Germinal center (tissue), 1 donor: ENCODE measurements at places on chromosomes 5 and 9.

DNA sequence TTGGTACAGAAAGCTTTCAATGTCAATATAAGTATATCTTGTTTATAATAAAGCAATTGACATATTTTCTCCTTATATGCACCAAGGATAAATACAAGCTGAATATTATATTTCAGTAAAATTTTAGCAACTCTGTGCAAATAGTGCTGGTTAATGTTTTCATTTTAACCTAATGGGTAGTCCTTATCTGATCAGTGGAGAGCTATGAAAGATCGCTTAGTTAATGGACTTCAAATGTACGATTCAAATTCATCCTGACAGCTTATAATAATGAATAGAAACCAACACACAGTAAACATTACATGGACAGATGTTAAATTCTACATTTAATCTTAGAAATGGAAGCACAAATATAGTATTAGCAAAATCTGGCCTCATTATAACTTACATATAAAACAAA lies 1495.2 kb upstream of the C9orf72 start:
- DNase-seq: no peak

GRCh38 chr5:96072138-96072790 lies 110.6 kb upstream of the ELL2 start:
- DNase-seq: no peak

- no peak for DNase-seq
Observed at GRCh38 chr9:74379718-74380117, 117.4 kb upstream of the RORB start.

- DNase-seq: no peak
Observed at GRCh38 chr9:137358126-137358525, 56.1 kb upstream of the NRARP start.

- DNase-seq: no peak
Observed at GRCh38 chr5:7088849-7089248, 307.1 kb upstream of the ADCY2 start.

DNA sequence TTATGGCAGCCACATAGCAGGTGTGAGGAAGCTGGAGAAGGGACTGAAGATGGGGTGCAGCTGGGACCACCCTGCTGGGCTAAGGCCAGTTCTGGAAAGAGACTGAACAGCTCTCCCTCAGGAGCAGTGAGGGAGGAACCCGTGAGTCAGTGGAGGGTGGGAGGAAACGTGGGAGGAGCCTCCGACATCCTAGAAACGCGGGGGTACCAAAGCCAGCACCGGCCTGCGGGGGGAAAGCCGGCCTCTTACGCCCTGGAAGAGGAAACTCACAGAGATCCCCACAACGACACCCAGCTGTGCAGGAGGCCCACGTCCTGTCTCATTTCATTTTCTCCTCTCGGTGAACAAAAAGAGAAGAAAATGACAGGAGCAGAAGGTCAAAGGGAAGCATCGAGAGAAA lies 185.8 kb upstream of the IRX4 start:
- no peak for DNase-seq

DNA sequence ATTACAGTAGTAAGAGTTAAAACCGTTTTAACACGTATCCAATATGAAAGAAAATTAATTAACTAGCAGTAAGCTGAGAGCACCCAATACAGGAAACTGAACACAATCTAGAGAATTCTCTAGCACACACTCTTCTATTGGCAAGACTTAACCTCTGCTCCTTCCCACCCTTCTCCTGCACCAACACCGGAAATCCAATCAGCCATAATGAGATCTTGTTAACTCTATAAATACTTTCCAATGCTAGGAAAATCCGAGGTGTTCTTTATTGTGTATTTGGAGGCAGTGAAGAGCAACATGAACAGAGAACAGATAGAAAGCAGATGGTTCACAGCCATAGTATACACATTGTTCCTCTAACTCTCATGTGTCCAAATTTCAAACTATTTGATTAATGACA lies 591.7 kb downstream of the CETN3 start:
- DNase-seq: no peak

GRCh38 chr5:103424026-103424425 lies 138.6 kb downstream of the NUDT12 start:
- no peak for DNase-seq

- no peak for DNase-seq
Observed at GRCh38 chr9:97863314-97863713, 10.3 kb downstream of the FOXE1 start.

DNA sequence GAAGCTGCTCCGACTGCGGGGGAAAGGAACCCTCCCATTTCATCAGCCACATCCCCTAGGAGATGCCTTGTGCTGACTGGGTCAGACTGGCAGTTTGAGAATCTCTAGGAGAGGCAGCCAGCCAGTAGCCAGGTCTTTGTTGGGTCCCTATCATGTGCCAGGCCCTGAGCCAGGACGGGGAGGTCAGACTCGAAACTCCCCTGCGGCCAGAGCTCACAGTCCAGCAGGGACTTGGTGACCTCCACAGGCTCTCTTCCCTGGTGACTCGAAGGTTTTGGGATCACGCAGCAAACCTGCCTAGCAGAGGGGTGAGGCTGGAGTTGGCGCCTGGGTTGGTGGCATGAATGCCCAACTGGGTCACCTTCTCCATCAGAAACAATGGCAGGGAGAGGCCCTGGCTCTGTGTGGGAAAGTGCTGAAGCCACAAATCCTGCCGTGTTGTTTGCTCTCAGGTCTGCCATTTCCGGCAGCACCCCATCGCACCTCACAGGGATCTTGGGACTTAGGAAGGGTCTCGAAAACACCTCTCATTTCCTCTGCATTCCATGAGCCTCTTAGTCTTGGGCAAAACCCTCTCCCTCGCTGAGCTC lies 14.4 kb upstream of the ORM1 start:
- DNase-seq: no peak

DNA sequence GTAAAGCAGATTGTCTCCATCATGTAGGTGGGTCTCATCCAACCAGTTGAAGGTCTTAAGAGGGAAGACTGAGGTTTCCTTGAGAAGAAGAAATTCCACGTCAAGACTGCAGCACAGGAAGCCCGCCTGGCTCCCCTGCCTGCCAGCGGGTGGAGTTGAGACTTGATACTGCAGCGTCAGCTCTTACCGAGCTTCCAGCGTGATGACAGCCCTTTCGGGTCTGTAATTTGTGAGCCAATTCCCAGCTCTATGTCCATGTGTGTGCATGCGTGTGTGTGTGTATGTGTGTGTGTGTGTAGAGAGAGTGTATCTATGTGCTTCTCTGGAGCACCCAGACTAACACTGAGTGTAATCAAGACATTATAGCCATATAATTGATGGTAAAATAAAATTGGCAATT lies 379.7 kb upstream of the IRX2 start:
- DNase-seq: no peak

GRCh38 chr9:34603610-34604231 lies 8.2 kb downstream of the RPP25L start:
- peak; percentile 88 for DNase-seq

DNA sequence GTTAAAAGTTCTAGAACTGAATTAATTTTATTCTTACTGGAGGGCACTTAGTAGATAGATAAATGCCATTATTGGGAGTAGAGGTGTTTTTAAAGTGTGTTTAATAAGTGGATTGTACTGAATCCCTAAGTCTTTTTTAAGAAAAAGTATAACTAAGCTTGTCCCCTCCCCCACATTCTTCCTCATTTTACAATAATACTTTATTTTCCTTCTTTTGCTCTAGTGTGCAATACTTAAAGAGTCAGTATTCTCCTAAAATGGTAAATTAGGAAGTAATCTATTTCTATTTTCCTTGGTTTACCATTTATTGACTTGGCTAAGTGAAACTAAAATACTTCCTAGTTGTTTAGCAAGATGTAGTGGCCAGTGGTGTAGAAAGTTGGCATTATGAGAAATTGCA lies 11.6 kb downstream of the UBLCP1 start:
- DNase-seq: no peak

DNA sequence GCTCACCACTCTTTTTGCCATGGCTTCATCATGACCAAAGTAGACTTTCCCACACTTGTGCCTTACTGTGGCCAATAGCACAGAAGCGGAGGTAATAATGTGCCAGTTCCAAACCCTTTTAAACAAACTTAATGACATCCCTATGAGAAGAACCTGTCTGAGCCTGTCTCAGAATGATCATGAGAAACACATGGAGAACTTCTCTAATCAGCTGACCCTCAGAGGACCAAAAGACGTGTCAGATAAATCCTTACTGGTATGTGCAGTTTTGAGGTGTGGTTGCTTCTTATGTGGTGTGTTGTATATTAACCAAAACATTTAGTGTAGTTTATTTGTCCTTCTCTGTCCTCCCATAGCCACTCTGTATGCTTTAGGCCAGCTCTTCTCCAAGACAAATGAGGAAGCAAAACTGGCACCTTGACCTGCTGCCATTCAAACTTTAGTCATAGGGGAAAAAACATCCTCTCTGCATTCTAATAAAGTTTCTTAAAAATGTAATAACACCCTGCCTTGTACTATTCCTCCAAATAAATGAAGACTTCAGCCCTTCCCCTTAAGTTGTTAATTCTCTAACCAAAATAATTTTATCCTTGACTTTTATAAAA lies 168.9 kb downstream of the MUSK start:
- DNase-seq: no peak

DNA sequence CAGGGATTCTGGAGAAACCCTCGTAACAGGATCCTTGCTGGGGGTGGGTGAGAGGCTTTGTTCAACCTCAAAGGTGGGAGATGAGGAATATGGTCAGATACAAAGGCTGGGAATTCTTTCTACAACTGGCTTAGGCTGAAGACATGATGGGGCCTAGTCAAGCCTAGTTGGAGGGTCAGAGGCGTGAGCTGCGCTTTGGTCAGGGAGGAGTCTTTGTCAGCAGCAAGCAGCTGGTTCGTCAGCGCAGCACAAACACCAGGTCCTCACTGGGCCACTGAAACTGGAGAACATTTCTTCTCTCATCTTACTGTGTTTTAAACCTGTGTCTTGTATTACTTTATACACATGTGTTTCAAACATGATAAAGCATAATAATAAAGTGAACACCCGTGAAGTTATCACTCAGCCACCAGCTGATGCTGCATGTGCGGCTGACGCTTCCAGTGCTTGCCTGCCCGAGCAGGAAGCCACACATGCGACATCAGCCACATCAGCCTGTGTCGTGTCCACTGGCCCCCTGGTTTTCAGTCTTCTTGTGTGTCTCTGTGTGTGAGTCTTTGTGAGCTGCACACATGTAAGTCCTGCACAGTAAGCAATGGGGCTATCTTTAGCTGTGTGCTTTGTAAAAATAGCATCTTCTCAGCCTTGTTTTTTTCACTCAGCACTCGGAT lies 81.5 kb downstream of the WNK2 start:
- DNase-seq: no peak

GRCh38 chr5:174810796-174811195 lies 86.4 kb downstream of the MSX2 start:
- DNase-seq: no peak

DNA sequence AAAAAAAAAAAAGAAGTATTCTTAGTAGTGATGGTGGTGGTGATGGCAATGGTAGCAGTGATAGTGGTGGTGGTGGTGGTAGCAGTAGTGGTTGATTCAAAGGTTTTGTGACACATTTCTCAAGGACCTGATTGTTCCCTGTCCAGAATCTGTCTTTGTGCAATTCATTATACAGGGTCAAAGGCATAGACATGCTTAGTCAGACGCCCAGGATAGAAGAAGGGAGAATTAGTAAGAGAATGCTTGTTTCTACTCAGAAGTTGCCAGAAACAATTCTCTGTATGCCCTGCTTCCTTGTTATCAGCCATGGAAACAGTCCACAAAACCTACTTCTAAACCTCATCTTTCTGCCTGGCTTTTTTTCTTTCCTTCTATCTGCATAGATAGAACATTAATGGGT lies 89.4 kb downstream of the SLC44A1 start:
- DNase-seq: no peak

DNA sequence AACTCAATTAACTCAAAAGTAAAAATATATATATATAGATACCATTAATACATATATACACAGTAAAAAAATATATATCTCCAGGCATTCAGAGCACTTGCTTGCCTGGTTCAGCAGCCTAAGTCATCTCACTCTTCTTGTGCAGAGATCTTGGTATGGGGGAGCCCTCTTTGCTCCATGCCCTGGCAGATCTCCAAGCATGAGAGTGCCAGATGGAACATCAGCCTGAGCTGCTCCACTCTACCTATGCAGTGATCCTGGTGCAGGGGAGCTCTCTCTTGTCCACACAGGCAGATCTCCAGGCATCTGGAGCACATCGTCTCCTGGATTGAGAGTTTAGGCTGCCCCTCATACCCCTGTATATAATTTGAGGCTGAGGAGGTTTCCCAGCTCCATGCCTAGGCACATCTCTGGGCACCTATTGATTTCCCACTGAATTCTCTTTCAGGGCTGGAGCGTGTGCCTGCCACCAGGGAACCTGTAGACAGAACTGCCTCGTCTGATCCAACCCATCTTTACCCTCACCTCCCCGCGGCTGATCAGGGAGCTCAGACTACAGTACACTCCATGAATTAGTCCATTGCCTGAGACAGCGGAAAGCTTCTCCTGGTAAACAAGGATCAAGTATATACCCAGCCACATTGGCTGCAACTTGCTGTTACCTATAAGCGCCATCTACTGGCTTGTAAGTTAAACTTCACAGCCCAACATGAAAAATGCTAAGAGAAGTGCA lies 342.4 kb upstream of the GRIA1 start:
- DNase-seq: no peak

GRCh38 chr5:1288439-1289335 lies 6.2 kb downstream of the TERT start:
- no peak for DNase-seq

- DNase-seq: no peak
Observed at GRCh38 chr5:175195698-175196656, 248.0 kb downstream of the DRD1 start.

GRCh38 chr9:116087246-116087645 lies 66.3 kb upstream of the PAPPA start:
- DNase-seq: no peak

GRCh38 chr5:120345947-120346346 lies 118.2 kb upstream of the PRR16 start:
- DNase-seq: no peak

GRCh38 chr5:126460459-126460858 lies 37.2 kb downstream of the GRAMD2B start:
- DNase-seq: no peak

GRCh38 chr5:149045089-149045460 lies 17.8 kb downstream of the SH3TC2 start:
- no peak for DNase-seq
